ENCODE measurements at places on chromosomes 13 and 19. TPM values are rescaled to one million over a fixed set of nuclear protein-coding genes. Genes with fewer than 3 reads are reported as not detected.

The JSRP1 gene
- 0.30 TPM for total RNA-seq

The PLPPR3 gene
- 0.78 TPM for total RNA-seq

The PSG2 gene
- not detected for total RNA-seq

The VN1R2 gene
- not detected for total RNA-seq

The GRIK5 gene
- total RNA-seq = under 0.01 TPM

The FAM216B gene
- total RNA-seq = not detected

The CCDC122 gene
- 6.0 TPM for total RNA-seq

All from smooth muscle cell of the umbilical artery (primary cell).